ENCODE measurements at places on chromosomes 6 and 20.

- no peak for DNase-seq
Measured at GRCh38 chr6:98054453-98054852, 771.4 kb upstream of the MMS22L start.

GRCh38 chr20:17933711-17934110 lies 34.9 kb downstream of the SNX5 start:
- DNase-seq = no peak

DNA sequence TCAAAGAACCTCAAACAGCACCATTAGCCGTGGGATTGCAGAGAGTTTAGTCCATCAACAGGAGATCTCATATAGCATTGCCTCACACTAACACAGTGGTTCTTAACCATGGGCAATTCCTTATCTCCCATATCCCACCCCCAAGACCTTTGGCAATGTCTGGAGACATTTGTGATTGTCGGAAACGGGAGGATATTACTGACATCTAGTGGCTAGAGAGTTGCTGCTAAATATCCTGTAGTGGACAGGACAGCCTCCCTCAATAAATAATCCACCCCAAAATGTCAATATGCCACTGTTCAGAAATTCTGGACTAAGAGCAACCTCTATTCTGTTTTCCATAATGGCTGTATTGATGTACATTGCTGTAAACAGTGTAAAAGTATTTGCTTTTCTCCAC lies 210.1 kb upstream of the CCN2 start:
- DNase-seq = no peak

- DNase-seq = no peak
Measured at GRCh38 chr6:107778265-107778664, 45.8 kb downstream of the SCML4 start.

DNA sequence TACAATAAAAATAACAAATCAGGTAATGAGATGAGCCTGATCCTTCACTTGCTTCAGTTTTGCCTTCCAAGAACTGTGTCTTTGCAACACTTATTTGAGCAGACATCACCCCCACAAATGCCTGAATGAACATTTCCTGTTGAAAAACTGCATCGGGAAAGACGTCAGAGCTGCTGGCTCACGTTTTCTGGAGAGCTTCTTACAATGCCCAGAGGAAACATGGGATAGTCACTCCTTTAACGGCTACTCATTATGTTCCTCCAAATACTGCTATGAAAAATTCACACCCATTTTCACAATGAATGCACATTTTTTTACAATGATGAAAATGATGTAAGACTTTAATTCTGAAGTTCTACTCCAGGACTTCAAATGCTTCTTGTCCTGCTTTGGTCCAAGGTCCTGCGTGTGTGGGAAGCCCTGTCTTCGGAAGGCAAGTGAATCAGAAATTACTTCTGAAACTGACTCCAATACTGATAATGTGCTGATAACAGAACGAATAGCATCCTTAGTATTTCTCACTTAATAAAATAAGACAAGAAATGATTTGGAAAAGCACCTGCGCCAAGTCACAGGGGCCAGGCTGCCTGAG lies 238.0 kb downstream of the ANKRD60 start:
- DNase-seq = no peak

DNA sequence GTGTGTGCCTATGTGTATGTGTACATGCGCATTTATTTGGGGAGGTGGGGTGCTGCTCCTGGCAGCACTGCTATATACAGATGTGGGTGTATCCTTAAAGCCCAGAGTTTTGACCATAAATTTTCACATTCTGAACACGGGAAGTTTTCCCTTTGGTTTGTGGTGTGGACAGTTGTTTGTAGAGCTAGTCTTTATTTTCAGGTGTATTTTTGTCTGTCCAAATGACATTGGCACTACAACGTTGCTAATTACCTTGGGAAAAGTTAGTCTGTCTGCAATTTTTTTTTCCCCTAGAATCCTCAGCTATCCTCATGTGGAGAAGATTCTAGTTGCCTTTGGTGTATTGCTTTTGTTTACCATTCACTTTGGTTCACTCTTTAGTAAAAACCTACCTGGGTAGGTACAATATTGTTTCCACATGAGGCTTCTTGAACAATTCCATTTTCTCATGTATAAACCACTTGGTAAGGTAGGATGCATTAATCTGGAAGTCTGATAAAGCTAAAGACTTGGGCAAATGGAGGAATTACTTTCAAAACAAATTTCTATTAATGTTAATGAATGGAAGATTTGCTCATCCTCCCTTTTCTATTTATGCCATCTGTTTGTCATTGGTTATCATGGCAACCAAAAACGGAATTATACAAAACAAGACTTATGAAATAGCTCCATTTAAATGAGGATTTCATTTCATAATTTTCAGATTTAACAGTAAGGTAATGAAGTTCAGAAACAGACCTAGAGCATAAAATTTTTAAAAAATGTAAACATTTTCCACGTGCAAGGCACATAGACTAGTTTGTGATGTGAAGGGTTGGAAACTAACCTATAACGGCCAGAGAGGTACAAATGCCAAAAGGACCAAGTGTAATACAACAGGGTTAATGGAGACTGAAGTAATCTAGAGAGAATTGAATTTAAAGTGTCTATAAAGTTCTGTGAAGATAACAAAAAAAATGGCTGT lies 3.9 kb downstream of the CCN2 start:
- no peak for DNase-seq

- no peak for DNase-seq
Measured at GRCh38 chr6:116557893-116558292, 4.3 kb downstream of the CALHM4 start.

GRCh38 chr6:35736253-35736894 lies 458 bp upstream of the ARMC12 start:
- DNase-seq = peak; percentile 56

GRCh38 chr6:113927001-113927400 lies 43.9 kb downstream of the HDAC2 start:
- no peak for DNase-seq

DNA sequence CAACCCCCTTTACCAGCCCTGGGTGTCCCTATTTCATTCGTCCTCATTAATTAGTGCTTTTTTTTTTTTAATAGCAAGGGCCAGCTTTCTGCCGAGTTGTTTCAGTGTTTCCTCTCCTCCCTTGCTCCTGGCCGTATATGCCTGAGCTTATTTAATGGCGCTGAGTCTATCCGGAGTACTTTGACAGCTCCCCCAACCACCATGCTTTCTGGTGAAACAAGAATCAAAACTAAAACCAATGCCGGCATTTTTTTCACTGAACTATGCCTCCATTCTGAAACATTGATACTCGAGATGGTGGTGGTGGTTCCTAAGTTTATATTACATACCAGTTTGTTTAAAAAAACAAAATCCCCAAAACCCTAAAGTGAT lies 1.2 kb downstream of the DCBLD1 start:
- DNase-seq = no peak

DNA sequence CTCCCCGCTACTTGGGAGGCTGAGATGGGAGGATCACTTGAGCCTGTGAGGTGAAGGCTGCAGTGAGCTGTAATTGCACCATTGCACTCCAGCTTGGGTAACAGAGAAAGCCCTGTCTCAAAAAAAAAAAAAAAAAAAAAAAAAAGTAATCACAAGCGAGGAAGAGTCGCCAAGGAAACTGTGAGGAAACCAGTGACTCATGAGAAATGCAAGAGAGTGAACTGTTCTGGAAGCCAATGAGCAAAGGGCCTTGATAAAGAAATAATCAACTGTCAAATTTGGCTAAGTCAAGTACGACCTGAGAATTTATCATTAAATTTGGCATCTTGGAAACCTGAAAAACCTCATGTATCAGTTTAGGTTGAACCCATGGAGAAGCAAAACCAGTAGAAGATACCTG lies 16.1 kb upstream of the LAMP5 start:
- no peak for DNase-seq

DNA sequence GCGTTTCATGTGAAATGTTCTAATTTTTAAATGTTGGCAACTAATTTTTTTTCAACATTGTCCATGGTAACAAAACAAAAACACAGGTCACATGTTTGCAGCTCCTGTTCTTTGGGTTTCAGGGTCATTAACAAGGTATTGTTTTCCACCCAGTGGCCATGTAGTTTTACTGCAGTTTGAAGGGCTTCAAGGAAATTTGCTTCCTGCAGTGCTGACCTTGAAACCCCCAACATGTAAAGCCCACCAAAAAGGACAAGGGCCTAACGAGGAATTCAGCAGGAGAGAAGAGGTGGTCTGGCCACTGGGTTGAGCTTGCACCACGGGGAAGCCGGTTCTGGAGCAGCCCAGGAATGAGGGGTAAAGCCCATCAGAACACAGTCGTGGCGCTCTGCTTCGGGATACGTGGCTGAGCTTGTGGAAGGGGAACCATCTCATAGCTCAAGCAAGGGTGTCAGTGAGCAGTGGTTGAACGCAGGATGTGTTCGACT lies 13.9 kb upstream of the KLHL31 start:
- no peak for DNase-seq

DNA sequence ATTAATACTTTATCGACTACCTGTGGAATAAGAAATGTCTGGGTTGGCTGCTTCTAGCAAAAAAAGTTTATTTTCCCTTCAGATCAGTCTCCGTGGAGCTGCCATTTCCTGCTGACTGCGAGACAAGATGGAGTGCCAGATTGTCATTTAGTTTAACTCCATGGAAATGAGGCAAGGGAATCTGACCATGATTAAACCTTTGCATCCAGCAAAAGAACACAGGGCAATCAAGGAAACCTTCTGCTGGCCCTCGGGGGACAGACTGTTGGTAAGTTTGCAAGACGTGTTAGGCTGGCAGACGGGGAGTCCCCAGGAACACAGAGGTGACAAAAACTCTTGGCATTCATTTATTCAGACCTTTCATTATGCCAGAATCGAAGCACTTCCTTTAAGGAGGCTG lies 52.2 kb upstream of the SPACA1 start:
- DNase-seq = no peak

- DNase-seq = no peak
Measured at GRCh38 chr6:150336299-150336698, 32.5 kb upstream of the IYD start.

GRCh38 chr6:158043586-158044524 lies 62.2 kb downstream of the SYNJ2 start:
- no peak for DNase-seq

DNA sequence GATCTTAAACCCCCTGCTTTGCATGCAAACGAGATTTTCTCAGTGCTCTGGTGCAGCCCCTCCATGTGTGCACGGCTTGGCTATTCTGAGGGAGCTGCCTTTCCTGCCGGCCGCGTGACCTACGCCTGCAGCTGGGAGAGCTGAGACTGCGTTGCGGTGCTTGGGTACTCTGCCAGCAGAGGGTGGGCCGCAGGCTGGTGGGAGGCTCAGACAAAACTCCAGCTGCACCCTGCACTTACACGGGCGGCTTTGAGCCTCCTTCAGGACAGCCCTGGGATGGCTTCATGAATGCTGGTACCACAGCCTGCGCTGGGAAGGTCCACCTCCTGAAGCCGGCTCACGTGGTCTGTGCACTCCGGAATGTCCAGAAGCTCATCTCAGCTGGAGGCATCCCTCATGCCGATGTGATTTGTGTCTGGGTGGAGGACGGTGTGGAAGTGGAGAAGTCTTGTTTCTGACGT lies 223.7 kb downstream of the DLL1 start:
- no peak for DNase-seq

GRCh38 chr20:2752567-2753460 lies 47.6 kb downstream of the CPXM1 start:
- DNase-seq = peak; percentile 20

GRCh38 chr6:144474290-144474689 lies 189.2 kb downstream of the UTRN start:
- no peak for DNase-seq

- DNase-seq = no peak
Measured at GRCh38 chr6:118509009-118509617, 39.0 kb upstream of the PLN start.

GRCh38 chr6:52077961-52078625 lies 9.3 kb downstream of the PKHD1 start:
- no peak for DNase-seq

GRCh38 chr6:20850686-20851416 lies 316.6 kb downstream of the CDKAL1 start:
- DNase-seq = no peak

- no peak for DNase-seq
Measured at GRCh38 chr6:88616380-88616779, 347.0 kb downstream of the RNGTT start.

GRCh38 chr20:59821201-59821600 lies 112.2 kb downstream of the SYCP2 start:
- DNase-seq = no peak

- no peak for DNase-seq
Measured at GRCh38 chr6:140850438-140850837, 1282.3 kb upstream of the GJE1 start.

- no peak for DNase-seq
Measured at GRCh38 chr20:8242066-8242465, 110.0 kb downstream of the PLCB1 start.

DNA sequence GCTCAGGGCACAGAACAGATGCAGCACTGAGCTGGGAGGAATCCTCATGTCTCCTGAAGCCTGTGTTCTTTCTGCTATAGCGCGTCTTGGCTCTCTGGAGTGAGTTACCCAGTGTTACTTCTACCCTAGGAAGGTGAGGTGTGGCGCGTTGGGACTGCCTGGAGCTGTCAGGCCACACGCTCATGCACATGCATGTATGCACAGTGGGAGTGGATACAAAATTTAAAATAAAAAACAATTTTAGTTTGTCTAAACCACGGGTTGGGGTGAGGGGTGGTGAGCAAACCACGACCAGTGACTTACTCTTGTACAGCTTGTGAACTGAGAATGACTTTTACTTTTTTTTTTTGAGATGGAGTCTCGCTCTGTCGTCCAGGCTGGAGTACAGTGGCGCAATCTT lies 298.6 kb upstream of the SUPT3H start:
- DNase-seq = no peak

- DNase-seq = no peak
Measured at GRCh38 chr6:42188406-42188805, 6.3 kb downstream of the GUCA1B start.

DNA sequence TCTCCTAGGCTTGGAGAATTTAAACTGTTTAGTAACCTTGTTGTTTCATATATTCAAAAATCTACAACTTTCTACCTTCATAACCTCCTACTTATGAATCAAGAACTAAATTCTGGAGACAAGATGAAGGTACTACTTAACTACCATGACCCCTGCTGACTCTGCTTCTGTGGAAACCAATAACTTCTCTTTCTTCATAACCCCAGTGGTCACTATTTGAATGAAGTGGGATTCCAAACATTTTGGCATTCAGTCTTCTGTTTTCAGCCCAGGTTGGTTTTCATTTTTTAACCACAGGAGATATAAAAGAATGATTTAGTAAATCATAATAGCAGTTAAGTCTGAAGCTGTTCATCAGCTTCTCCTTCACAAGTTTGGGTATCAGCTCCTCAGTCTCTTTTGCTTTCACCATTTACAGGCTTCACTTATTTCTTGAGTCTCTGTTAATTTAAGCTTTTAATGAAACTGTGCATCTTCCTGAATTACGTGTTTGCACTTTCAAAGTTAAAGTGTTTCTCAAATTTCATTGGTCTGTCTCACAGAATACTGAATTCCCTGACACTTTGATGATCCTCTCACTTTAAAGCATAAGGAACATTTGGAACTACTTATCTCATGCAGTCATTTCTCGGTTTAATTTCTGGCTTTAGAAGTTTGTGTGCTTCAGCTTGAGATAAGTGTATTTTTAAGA lies 9.5 kb downstream of the SENP6 start:
- DNase-seq = no peak

GRCh38 chr6:48222241-48222640 lies 111.2 kb upstream of the PTCHD4 start:
- no peak for DNase-seq

- no peak for DNase-seq
Measured at GRCh38 chr20:438571-439469, 23.5 kb downstream of the TBC1D20 start.

- no peak for DNase-seq
Measured at GRCh38 chr20:46828471-46828870, 66.2 kb upstream of the EYA2 start.

All from activated naive CD4-positive, alpha-beta T cell (primary cell).